Activated naive CD4-positive, alpha-beta T cell treated with anti-CD3 and anti-CD28 coated beads, Interleukin-2, amount 50 U/mL, for 72 hours (primary cell): ENCODE measurements at places on chromosomes 5 and 9.

DNA sequence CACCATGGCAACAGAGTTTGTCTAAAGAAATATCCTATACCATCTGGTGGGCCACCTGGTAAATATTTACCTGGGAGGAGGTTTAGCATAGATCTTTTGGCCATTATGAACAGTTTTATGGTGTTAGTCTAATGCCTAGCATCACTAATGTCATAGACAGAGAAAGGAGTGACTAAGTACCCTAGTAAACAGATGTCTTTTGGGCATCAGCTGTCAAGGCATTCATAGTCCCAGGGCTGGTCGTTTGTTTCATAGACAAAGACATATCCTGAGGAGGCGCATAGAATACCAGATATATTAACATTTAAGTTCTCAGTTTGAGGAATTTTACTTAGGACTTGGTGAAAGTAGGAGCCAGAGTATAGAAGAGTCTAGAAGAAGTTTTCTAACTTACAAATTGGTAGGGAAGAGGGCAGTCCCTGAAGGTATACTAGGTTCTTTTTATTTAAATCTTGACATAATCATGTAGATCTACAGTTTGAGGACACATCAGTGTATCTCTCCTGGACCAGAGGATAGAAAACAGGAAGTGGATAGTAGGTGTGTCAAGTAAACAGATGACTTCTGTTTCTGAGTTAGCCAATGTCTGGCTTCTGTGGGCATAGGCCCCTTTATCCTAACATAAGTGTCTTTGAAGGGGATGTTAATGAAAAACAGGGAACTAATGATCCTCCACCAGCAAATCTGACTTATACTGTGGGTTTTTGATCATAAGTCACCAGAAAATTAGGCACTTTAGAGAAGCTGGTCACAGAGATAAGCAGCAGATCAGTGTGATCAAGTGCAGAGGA lies 105.0 kb upstream of the PRSS3 start:
- no peak for DNase-seq

DNA sequence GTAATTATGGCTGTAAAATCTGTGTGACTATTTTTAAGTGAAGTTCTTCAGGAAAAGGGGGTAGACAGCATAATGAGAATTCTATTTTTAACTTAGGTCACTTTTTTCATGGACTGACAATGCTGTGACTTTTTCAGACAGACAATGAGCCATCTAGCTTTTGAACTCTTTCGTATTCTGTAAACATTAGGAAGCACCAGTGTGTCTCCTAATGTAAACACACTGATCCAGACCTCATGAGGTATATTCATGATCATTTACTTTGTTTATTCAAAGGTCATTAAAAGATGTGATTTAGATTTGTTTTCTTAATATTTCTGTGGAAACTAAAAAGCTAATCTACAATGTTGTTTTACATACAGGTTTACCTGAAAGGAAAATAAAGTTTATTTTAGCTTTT lies 352.6 kb downstream of the ADGRV1 start:
- no peak for DNase-seq

DNA sequence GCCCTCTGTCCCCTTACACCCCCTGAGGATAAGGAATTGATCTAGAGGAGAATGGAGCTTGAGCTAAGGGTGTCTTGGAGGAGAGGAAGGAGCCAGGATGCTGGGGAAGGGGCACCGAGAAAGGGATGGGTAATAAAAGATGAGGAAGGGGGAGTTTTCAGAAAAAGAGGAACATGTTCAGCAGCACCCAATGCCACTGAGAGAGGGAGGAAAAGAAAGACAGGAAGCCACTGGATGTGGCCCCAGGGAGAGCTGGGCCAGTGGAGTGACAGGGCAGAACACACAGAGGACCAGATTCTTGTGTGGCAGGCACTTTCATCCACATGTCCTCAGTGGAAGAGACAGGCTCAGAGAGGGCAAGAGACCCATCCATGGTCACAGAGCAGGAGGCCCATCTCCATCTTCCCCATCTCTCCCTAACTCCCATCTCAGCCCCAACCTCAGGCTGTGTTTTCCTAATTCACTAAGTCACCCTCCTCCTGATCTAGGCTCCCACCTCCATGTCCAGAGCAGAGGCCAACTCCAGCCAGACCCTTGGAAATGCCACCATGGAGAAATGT lies 7.2 kb downstream of the PFN3 start:
- no peak for DNase-seq

DNA sequence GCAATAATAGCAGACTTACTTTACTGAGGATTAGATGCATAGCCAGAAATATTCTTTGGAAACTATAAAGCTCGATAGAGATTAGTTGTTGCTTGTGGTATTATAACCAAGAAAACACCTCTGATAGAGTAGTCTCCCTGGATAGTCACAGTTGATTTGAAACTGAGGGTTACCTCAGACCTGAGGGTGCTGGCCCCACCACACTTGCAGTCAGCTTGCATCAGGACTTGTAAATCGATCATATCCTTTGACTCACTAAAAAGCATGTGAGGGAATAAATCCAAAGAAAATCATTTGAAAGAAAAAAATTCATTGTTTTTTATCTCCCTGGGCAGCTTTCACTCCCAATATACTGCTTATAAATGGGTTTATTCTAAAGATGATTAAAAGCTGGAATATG lies 39.4 kb downstream of the GALNT12 start:
- DNase-seq: no peak

DNA sequence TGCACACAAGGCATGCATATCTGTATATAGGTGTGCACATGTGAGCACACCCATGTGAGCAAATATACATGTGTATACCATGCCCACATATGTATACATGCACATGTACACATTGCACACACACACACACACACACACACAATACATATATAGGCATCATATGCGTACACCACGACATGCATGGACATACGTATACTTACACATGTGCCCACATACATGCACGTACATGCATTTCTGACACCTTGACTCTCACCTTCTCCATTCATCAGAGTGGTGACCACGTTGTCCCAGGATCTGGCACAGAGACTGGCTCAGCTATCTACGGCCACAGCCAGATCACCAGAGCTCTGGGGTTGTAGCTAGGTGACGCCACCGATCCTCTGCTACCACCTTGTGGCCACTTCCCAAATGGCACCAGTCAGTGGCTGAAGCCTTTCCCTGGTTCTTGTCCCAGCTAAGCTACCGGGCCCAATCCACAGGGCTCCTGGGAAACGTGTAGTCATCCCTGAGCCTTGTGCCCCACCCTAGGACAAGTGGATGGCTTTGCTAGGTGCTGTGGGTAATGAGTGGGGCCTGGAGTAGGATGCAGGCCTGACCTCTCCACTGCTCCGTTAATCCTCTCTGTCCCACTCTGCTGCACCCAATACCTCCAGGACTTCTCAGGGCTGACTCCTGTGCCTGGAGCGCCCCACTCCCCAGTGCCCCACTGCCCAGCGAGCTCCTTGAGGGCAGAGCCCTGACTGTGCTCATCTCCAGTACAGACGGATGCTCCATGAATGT lies 194.4 kb downstream of the RGS3 start:
- DNase-seq: peak; percentile 83

DNA sequence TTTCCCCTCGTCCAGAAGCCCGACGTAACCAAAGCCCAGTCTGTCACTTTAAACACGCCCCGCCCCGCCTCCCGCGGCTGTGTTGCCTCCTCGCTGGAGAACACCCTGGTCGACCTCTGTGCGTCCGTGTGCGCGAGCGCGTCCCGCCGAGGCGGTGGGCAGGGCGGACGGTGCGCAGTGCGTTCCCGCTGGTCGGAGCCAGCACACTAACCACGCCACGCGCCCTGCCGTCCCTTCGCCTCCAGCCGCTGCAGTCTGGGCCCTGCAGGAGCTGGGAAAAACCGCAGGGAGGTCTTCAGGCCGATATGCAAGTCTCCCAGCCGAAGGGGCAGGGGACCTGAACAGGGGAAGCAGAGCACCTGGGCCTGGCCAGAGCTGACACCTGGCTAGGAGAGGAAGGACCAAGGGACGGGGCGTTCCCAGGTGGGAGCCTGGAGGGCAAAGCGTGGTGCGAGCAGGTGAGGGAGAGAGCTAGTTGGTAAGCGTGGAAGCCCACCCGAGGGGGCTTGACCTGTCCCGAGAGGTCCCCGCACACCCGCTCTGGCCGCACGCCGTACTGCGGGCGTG lies 1.3 kb upstream of the PHPT1 start:
- peak; percentile 91 for DNase-seq
